Natural killer cell treated with Interleukin-12 subunit alpha and Interleukin-12 subunit beta and Interleukin-15 and Interleukin-18, amount 100 ng/mL, for 72 hours (primary cell): ENCODE measurements at places on chromosomes 3 and 15. TPM values are rescaled to one million over a fixed set of nuclear protein-coding genes. Genes with fewer than 3 reads are reported as not detected.

The EIF5A2 gene
- total RNA-seq = 5.7 TPM

The RNF168 gene
- total RNA-seq = 29.9 TPM

The INSYN1 gene
- total RNA-seq = not detected

The P2RY14 gene
- 2.1 TPM for total RNA-seq

The TTBK2 gene
- total RNA-seq = 14.0 TPM

The FETUB gene
- not detected for total RNA-seq

GRCh38 chr3:31170932-31171670 lies 276.6 kb upstream of the GADL1 start:
- peaks cover 7% of the 10 kb centered on the region for H3K4me1 ChIP-seq
- H3K4me3 ChIP-seq = no peak overlapping the region
- DNase-seq = no peak

DNA sequence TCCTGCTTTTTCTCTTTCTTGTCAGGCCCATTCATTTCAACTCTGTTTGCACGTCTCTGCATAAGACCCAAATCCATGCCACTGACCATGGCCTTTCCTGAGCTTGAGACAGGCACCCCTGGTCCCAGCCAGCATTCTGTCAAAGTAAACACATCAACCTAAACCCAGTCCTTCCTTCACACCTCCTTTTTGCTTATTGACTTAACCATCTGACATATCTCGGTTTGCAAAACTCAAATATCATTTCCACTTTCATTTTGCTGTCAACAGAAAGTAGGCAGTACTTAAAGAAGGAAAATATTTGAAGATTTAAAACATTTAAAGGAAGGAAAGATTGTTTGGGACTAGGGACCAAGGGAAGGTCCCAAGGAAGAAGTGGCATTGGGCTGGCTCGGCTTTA lies 48.2 kb upstream of the KBTBD8 start:
- no peak for DNase-seq
- no peaks in the 10 kb centered on the region for H3K4me1 ChIP-seq
- H3K27me3 ChIP-seq = peaks cover 14% of the 10 kb centered on the region
- H3K36me3 ChIP-seq = no peaks in the 10 kb centered on the region
- H3K27ac ChIP-seq = no peak overlapping the region

GRCh38 chr15:50774450-50774849 lies 8.9 kb upstream of the SPPL2A start:
- no peaks in the 10 kb centered on the region for H3K27me3 ChIP-seq
- H3K4me3 ChIP-seq = no peak overlapping the region
- H3K36me3 ChIP-seq = no peaks in the 10 kb centered on the region
- no peak for DNase-seq

DNA sequence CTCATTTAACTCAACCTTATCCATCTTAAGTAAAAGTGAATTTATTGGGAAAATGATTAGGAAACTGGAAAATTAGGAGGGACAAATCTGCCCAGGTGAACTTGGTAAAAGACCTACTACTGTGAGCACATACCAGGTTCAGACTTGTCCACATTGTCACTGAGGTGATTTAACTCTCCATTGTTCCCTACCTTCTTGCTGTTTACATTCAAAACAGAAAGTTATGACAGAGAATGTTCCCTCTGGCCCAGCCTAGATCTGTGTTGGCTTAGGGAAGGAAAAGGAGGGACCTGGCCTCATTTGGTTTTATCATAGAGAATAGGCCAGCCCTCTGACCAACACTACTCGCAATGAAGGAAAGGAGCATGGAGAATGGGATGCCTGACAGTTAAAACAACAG lies 117.6 kb downstream of the SATB1 start:
- no peaks in the 10 kb centered on the region for H3K4me1 ChIP-seq
- no peak overlapping the region for H3K27ac ChIP-seq
- H3K4me3 ChIP-seq = no peak overlapping the region
- no peaks in the 10 kb centered on the region for H3K27me3 ChIP-seq
- DNase-seq = no peak

GRCh38 chr15:52349052-52349700 lies 53.6 kb upstream of the MYO5C start:
- H3K4me3 ChIP-seq = no peak overlapping the region
- DNase-seq = no peak
- H3K36me3 ChIP-seq = no peaks in the 10 kb centered on the region
- no peaks in the 10 kb centered on the region for H3K4me1 ChIP-seq

GRCh38 chr3:5140230-5140621 lies 18.1 kb downstream of the ARL8B start:
- DNase-seq = no peak
- H3K36me3 ChIP-seq = peaks cover 11% of the 10 kb centered on the region
- H3K4me1 ChIP-seq = peaks cover 70% of the 10 kb centered on the region
- peak overlapping the region; percentile 38 for H3K4me3 ChIP-seq
- H3K27me3 ChIP-seq = no peaks in the 10 kb centered on the region

- no peaks in the 10 kb centered on the region for H3K4me1 ChIP-seq
- no peak for DNase-seq
- H3K27me3 ChIP-seq = peaks cover 13% of the 10 kb centered on the region
- H3K4me3 ChIP-seq = no peak overlapping the region
These were observed 194.5 kb downstream of the MEX3B start for GRCh38 chr15:81851325-81851724.

DNA sequence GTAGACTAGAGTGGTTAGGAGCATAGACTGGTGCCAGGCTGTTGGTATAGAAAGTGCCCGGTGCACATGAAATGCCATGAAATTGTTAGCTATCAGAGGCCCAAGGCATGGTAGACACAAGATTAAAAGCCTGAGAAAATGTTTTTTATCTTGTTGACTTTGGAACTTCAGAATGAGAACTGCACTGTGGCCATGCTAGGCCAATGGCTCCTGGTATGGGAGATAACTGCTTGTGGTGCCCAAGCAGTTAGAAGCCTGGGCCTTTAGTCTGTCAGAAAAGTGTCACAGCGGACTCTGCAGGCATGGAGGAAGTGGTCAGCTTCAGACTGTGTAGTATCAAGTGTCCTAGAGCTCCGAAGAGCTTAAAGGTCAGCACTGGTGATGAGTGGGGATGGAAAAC lies 11.9 kb downstream of the FYCO1 start:
- H3K27me3 ChIP-seq = no peaks in the 10 kb centered on the region
- DNase-seq = no peak
- no peak overlapping the region for H3K27ac ChIP-seq
- H3K4me3 ChIP-seq = no peak overlapping the region

DNA sequence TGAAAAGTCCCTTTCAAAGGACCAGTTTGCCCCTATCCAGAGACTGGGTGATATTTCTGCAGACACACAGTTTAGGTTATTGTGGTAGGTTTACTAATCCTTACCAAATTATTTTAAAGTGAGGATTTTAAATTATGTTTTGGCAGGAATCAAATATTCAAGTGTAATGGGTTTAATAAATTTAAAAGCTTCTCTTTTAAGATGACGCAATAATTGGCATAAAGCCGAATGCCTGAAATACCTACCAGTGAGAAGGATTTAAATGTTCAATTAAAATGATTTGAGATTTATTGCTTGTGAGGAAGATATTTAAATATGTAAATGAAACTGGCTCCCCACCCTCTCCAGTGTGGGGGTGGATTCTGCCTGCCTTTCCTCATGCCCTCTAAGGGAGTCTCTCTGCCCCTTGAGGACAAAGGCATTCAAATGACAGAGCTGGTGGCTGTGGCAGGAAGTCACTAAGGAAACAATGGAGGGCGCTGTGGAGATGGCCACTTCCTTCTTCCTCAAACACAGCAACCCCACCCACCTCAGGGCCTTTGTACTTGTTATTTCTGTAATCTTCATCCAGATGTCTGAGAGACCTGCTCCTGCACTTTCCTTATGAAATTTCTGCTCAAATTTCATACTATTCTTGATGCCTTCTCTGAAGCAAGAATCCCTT lies 131.7 kb downstream of the TNIK start:
- peaks cover 5% of the 10 kb centered on the region for H3K36me3 ChIP-seq
- DNase-seq = no peak
- no peaks in the 10 kb centered on the region for H3K27me3 ChIP-seq
- H3K4me1 ChIP-seq = peaks cover 41% of the 10 kb centered on the region

GRCh38 chr3:39712413-39713048 lies 96.9 kb upstream of the MYRIP start:
- no peak for DNase-seq
- H3K36me3 ChIP-seq = no peaks in the 10 kb centered on the region
- H3K4me3 ChIP-seq = peak overlapping the region; percentile 5
- no peak overlapping the region for H3K27ac ChIP-seq
- no peaks in the 10 kb centered on the region for H3K4me1 ChIP-seq

DNA sequence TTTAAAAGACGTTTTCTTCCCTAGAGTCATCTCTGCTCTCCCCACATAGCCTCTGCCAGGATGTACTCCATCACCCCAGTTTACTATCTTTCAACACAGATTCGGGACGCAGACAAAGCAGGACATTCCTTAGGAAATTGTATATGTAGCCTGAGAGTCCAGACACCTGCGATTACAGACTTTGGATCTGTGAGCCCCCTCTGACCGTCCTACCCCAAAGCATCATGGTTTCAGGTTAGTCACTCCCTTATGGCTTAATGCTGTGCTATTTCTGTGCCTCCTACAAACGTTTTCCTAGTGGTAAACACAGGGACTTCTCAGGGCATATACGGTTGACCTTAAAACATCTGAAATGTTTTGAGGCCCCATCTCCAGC lies 234.0 kb upstream of the BHLHE40 start:
- H3K27me3 ChIP-seq = no peaks in the 10 kb centered on the region
- H3K4me3 ChIP-seq = no peak overlapping the region
- no peak for DNase-seq
- peaks cover 6% of the 10 kb centered on the region for H3K36me3 ChIP-seq
- peaks cover 76% of the 10 kb centered on the region for H3K4me1 ChIP-seq
- peak overlapping the region; percentile 40 for H3K27ac ChIP-seq

GRCh38 chr3:106530367-106530766 lies 661.6 kb upstream of the CBLB start:
- peaks cover 5% of the 10 kb centered on the region for H3K27me3 ChIP-seq
- peaks cover 41% of the 10 kb centered on the region for H3K36me3 ChIP-seq
- no peak overlapping the region for H3K27ac ChIP-seq
- H3K4me3 ChIP-seq = no peak overlapping the region
- DNase-seq = no peak
- H3K4me1 ChIP-seq = peaks cover 18% of the 10 kb centered on the region

DNA sequence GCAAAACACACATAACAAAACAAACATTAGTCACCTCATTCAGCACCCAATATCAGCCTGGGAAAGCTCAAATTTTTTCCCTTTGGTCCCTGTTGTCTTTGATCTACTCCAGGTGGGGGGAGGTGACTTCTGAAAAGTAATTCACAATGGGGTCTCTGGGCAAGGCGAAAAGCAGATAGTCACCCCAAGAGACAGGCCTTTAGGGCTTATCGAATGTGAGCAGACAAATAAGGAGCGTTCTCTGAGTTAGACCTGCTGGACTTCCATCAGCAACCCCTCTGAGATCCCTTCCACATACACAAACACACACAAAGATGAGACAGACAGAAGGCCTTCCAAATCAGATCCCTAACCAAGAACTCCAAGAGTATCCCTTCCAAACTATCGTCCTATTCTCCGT lies 171.0 kb upstream of the SMAD3 start:
- peaks cover 17% of the 10 kb centered on the region for H3K27me3 ChIP-seq
- no peak overlapping the region for H3K4me3 ChIP-seq
- no peaks in the 10 kb centered on the region for H3K4me1 ChIP-seq
- DNase-seq = no peak
- no peaks in the 10 kb centered on the region for H3K36me3 ChIP-seq
- H3K27ac ChIP-seq = no peak overlapping the region

DNA sequence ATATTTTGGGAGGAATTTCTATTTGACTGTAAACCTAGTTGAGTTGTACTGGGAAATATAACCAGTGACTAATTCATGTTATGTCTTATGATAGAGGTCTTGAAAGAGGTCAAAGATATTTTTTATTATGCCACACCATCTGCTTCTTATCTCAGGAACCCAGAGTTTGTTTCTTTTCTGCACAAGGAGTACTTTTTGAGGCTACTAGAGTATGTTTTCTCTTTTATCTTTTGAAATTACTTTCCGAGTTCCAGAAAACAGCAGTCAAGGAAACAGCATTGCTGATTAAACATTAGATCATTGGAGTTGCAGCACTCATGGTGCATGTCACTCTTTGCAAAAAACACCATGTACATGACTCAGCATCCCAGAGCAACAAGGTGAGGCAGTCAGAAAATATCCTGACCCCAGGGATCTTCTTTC lies 645.8 kb upstream of the NR2F2 start:
- no peak overlapping the region for H3K4me3 ChIP-seq
- no peak for DNase-seq
- H3K27ac ChIP-seq = no peak overlapping the region
- H3K27me3 ChIP-seq = peaks cover 28% of the 10 kb centered on the region
- peaks cover 6% of the 10 kb centered on the region for H3K36me3 ChIP-seq
- no peaks in the 10 kb centered on the region for H3K4me1 ChIP-seq

DNA sequence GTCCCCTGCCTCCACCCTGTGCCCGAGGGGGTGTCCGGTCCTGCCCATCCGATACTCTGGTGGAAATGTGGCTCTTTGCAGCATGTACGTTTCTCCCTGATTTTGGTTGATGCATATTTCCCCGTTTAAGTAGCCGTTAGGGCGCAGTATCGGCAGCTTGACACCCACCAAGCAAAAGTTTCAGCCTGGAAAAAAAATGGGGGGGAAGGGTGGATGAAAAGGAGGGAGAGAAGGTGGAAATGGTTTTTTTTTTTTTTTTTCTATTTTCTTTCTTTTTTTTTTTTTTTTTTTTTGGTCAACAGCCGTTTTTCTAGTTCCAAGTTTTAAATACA lies 1.3 kb downstream of the RAP2B start:
- peaks cover 60% of the 10 kb centered on the region for H3K4me1 ChIP-seq
- no peaks in the 10 kb centered on the region for H3K27me3 ChIP-seq
- DNase-seq = no peak
- peak overlapping the region; percentile 98 for H3K4me3 ChIP-seq
- peak overlapping the region; percentile 79 for H3K27ac ChIP-seq

GRCh38 chr15:35671197-35671596 lies 125.2 kb upstream of the DPH6 start:
- DNase-seq = no peak
- H3K36me3 ChIP-seq = no peaks in the 10 kb centered on the region
- H3K4me1 ChIP-seq = peaks cover 4% of the 10 kb centered on the region

DNA sequence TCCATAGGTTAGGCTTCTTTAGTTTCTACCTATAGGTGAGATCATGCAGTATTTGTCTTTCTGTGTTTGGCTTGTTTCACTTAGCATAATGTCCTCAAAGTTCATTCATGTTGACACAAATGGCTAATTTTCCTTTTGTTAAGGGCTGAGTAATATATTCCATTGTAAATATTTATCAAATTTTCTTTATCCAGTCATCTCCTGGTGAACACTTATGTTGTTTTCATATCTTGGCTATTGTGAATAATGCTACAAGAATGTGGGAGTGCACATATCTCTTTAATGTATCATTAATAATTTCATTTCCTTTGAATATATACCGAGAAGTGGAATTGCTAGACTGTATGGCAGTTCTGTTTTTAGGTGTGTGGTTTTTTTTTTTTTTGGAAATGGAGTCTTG lies 250.9 kb upstream of the SEMA6D start:
- peaks cover 5% of the 10 kb centered on the region for H3K27me3 ChIP-seq
- peaks cover 4% of the 10 kb centered on the region for H3K4me1 ChIP-seq
- H3K27ac ChIP-seq = no peak overlapping the region
- no peak for DNase-seq
- H3K36me3 ChIP-seq = no peaks in the 10 kb centered on the region
